ENCODE measurements at places on chromosomes 3 and 15.

- no peak for DNase-seq
Measured at GRCh38 chr3:78476076-78476475, 1291.7 kb downstream of the ROBO1 start.

- DNase-seq = no peak
Measured at GRCh38 chr3:22063500-22063899, 312.5 kb upstream of the ZNF385D start.

DNA sequence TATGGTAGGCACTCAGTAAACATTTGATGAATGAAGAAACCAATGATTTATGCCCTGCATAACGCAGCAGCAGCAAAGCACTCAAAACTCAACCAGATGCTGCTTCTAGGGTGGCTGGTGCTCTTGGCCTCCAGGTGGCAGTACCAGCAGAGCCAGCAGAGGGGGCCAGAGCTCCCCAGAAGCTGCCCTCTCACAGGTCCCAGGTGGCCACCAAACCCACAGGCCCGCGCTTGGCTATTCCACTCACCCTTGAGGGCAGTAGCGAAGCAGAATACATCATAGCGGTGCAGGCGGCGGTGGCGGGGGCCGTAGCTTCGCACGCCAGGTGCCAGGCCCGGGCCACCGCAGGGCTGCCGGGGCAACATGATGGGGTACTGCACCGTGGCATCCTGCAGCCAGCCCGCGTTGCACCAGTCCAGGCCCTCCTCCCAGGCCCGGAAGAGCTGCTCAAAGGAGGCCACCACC, 16.6 kb downstream of the HAPLN3 start:
- DNase-seq = no peak

DNA sequence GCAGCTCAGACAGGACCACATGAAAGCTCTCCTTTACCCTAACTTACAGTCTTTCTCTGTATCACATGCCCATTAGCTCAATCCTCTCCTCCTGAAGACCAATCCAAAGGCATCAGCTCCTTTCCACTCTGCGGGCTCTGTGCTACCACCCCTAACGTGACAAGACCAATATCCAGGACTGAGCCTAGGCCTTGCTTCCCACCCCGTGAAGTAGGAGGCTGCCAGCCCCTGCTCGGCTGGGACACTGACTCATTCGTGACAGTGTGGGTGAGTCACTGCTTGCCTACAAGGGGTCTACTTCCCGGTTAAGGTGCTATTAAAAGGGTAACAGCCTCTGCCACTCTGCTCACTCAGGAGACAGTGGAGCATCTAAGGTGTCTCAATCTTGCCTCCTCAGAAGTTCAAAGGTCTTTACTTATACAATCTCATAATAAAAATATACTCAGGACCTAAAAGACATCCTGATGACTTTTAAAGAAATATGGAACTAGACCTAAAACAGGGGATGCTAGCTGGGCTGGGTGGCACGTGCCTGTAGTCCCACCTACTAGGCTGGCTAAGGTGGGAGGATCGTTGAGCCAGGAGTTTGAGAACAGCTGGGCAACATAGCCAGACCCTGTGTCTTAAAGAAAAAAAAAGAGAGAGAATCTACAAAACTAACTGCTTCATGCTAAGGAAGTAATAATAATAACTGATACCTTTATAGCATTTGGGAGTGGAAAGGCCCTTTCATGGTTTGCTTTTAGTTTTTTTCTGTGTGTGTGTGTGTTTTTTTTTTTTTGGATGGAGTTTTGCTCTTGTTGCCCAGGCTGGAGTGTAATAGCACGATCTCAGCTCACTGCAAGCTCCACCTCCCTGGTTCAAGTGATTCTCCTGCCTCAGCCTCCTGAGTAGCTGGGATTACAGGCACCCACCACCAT, 55.0 kb downstream of the TMEM44 start:
- DNase-seq = no peak

DNA sequence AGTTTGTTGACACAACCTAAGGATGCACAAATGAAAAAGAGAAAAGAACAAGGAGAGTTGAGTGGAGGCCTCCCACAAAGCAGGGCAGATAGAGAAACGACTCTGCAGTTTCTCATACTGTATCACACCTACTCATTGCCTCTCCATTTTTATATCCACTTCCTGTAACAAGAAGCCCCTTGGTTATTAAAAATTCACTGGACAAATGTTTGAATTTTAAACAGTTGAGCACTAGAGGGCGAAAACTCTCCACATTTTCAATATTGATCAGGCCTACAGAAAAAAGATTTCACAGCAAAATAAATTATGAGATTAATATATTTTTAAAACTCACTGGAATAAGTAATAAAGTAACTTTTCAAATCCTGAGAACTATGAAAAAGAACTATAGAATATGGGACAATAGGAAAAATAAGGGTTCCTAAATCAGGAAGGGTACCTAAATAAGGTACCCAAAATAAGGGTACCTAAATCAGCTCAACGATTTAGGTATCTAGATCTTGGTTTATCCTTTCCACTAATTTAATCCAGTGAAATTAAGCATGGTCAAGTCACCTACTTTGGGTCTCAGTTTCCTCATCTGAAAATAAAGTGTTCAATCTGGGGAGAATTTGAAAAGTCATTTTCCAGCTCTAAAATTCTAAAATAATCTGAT, 47.0 kb upstream of the PPIB start:
- no peak for DNase-seq

GRCh38 chr3:131630097-131630496, 127.3 kb upstream of the MRPL3 start:
- no peak for DNase-seq

- DNase-seq = no peak
Measured at GRCh38 chr3:144344925-144345548, 373.4 kb downstream of the DIPK2A start.

DNA sequence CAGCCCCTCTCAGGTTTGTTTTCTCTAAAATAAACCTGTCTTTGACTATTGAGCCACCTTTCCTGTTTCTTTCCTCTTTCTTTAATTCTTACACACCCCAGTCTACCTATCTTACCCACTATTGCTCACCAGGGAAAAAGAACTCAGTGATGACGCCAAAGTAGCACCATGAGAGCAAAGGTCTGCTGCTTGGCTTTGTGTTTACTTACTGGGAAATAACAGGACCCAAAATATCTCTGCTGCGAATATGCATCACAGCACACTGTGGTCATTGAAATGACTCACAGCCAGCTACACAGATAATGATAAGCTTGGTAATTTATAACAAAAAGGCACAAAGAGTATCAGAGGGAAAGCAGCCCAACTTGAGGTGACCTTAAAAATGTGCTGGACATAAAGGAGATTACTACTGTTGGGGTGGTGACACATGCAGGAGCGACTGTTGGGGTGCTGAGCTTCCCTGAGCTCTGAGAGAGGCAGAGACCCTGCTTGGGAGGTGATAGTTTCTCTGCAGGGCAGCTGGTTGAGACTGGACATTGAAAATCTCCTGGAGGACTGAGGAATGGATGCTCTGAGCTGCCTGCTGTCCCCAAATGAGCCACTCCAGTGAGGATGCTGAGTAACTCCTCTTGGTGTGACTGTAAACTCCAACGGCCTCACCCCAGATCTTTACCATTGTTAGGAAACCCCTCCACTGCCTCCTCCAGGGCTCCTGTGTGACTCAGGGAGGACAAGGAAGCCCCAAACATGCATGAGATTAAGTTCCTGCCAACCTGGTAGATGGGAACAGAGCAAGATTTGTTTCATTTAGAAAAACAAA, 14.5 kb downstream of the EFCAB12 start:
- no peak for DNase-seq

GRCh38 chr3:16204751-16205150, 30.3 kb downstream of the GALNT15 start:
- no peak for DNase-seq

GRCh38 chr15:87826119-87826747, 430.3 kb downstream of the NTRK3 start:
- no peak for DNase-seq

GRCh38 chr3:100006570-100007271, 107.6 kb downstream of the FILIP1L start:
- DNase-seq = no peak
